ENCODE measurements at places on chromosomes 3 and 15.

DNA sequence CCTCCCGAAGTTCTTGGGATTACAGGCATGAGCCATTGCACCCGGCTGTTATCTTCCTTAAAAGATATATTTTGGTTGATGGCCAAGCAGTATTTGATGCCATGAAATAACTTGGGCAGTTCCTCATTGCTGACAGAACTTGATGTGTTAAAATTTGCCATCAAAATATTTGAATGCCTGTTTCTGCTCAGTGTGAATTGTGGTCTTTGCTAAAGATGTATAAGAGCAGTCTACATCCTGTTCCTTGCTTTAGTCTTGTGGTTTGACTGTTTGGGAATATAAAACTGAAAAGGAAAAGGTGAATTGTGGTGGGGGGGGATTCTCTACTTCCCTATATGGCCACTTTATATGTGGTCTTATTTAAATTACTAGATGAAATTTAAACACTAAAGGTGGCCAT is 14.0 kb downstream of the TRIM71 start:
- no peak for DNase-seq

- no peak for DNase-seq
These were observed 34.8 kb downstream of the LMCD1 start for GRCh38 chr3:8536096-8537056.

DNA sequence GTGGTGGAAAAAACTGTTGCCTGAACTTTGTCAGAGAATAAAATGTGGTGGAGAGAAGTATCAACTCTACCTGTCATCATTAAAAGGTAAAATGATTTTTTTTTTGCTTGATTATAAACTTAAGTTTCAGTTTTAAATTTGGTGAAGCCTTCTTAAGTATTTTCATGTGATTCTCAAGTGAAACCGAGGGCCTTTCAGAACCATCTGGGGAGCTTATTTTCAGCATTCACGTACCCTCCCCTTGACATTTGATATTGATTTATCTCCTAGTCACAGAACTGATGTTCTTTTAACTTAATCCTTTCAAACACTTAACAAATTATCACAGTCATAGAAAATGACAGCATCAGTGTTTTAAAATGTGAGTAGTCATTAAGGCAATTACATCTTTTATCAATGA is 38.5 kb downstream of the HPS3 start:
- DNase-seq: no peak

DNA sequence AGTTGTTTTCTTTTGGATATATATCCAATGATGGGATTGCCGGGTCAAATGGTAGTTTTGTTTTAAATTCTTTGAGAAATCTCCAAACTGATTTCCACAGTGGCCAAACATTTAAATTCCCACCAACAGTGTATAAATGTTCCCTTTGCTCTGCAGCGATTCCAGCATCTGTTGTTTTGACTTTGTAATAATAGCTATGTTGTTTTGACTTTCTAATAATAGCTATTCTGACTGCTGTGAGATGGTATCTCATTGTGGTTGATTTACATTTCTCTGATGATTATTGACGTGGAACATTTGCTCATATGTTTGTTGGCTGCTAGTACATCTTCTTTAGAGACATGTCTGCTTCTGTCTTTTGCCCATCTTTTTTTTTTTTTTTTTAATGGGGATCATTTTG is 332.2 kb upstream of the GBE1 start:
- no peak for DNase-seq

GRCh38 chr3:81816473-81817250 is 55.2 kb upstream of the GBE1 start:
- no peak for DNase-seq

GRCh38 chr3:100437721-100438622 is 36.6 kb downstream of the LNP1 start:
- DNase-seq: no peak

- DNase-seq: no peak
These were observed 16.1 kb downstream of the AMOTL2 start for GRCh38 chr3:134357914-134358811.

DNA sequence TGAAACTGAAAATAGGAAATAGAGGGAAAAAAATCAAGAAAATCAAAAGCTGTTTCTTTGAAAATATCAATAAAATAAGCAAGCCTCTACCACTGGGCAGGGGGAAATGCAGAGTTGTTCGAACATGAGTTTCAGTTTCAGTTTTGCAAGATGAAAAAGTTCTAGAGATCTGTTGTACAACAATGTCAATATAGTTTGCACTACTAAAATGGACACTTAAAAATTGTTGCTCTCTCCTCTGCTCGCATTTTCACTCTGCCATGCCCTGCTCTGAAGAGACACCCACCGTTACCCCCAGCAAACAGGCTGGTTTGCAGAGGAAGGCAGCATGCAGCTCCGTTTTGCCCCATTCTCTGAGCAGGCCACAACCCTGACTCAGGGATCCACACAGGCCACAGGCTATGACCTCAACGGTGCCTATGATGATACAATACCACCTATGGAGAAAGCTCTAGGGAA is 64.5 kb downstream of the ZNF148 start:
- DNase-seq: peak; percentile 10

DNA sequence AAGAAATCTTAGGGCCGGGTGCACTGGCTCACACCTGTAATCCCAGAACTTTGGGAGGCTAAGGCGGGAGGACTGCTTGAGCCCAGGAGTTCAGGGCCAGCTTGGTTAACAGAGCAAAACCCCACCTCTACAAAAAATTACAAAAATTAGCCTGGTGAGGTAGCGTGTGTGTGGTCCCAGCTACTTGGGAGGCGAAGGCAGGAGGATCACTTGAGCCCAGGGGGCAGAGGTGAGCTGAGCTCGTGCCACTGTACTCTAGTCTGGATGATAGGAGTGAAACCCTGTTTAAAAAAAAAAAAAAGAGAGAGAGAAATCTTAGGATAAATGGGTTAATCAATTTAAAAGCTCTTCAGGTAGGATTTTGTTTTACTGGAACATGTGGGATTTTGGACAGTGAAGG is 31.2 kb upstream of the DUT start:
- DNase-seq: no peak

- DNase-seq: no peak
These were observed 42.4 kb upstream of the PPIB start for GRCh38 chr15:64205202-64205601.

GRCh38 chr3:177714945-177715344 is 517.7 kb upstream of the TBL1XR1 start:
- DNase-seq: no peak

GRCh38 chr3:150742141-150742523 is 20.8 kb downstream of the SIAH2 start:
- no peak for DNase-seq

DNA sequence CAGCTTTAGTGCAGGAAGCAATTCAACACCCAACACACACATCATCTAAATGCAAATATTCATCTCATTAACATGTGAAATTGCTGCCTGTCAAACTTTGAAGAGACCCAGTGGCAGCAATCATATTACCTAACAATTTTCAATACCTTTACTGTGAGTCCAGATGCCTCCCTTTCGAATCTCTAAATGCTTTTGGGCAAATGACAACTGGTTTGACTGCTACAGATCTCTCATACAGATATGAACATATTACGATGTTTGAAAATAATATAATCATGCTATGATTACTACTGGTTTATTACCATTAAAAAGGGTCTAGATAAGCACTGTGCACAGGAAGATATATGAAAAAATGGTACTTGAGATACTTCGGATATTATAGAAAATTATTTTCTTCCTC is 137.9 kb downstream of the ADAMTS9 start:
- no peak for DNase-seq

- no peak for DNase-seq
These were observed 43.4 kb downstream of the PXYLP1 start for GRCh38 chr3:141275032-141275422.

- DNase-seq: no peak
These were observed 26.8 kb downstream of the SLC6A6 start for GRCh38 chr3:14429237-14429636.

GRCh38 chr3:141411251-141411771 is 43.0 kb downstream of the ZBTB38 start:
- no peak for DNase-seq

DNA sequence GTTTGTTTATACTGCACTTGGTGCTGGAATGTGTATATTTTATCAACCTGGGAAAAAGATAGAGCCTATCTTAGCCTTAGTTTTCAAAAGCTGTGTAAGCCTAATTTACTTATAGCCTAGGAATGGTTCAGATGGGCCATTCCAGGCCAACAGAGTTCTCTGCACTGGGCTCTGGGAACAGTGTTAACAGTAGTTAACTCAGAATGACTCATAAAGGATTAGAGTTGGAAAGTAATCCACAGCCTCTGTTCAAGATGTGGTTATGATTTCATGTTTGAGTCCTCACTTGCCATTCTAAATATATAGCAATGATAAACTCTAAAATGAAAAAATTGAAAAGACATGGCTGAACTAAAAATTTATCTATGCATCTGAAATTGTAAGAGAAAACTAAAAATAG is 22.6 kb upstream of the PEX5L start:
- no peak for DNase-seq

DNA sequence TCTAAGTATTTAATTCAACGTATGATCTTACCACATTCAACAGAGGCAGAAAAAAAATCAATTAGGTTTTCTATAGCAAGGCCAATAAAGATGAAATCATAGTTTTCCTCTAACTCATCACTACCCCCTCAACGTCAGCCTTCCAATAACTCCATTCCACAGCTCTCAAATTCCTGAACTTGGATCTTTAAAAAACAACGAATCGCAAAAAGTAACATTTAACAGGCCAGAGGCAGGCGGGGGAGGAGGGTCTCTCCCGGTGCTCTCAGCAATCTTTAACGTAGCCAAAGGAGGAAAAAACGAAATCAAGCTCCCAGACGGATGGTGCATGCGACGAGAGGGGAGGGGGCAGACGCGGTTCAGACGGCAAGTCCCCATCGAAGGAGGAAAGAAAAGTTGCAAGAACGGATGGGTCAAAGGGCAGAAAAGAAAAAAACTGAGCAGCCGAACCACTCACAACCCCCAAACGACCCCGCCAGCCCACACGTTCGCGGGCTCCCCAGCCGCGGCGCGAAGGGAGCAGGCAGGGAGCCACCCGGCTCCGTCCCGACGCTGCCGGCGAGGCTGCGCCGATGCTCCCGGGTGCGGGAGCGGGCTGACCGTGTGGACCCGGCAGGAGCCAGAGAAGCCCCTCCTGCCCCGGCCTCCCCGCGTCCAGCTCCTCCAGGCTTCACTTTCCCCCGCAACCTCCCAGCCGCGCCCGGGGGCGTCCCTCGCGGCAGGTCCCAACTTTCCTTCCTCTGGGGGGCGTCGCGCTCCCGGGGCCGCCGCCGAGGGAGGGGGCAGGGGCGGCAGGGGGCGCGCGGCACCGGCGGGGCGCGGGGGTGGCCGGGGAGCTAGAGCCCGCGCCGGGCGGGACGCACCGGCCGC is 703 bp downstream of the PEAK1 start:
- no peak for DNase-seq

DNA sequence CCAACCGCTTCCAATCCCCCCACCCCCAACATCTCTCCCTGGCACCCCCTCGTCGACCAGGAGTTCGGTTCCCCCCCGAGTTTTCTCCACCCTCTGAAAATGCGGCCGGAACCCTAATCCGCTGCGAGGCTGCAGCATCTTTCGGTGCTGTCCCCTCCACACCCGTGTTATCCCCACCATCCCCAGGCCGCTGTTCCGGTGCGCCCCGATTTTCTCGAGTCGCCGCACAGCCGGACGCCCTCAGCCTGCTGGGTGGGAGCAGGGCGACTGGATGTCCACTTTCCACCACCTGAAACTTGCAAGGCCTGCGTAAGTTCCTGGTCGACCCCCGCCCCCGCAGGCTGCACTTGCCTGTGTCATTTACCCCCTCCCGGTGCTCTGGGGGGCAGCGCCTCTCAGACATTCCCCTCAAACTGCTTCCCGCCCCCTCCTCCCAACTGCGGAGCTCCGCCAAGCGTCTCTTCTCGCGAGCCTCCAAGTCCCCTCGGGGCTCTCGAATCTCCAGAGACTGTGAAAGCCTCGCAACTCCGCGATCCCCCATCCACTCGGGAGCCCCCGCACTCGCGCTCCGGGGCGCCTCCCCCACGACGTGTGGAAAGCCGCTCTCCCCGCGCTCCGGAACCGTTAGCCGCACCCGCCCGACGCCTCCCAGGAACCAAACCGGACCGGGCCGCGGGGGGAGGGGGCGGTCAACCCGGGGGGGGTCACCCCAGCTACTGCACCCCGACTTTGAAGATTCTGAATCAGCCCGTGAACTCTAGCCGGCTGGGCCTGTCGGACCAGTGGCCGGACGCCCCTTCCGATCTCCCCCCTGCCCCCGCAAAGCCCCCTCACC is 566 bp downstream of the ETV5 start:
- no peak for DNase-seq

GRCh38 chr3:31772758-31773473 is 208.1 kb downstream of the OSBPL10 start:
- no peak for DNase-seq

DNA sequence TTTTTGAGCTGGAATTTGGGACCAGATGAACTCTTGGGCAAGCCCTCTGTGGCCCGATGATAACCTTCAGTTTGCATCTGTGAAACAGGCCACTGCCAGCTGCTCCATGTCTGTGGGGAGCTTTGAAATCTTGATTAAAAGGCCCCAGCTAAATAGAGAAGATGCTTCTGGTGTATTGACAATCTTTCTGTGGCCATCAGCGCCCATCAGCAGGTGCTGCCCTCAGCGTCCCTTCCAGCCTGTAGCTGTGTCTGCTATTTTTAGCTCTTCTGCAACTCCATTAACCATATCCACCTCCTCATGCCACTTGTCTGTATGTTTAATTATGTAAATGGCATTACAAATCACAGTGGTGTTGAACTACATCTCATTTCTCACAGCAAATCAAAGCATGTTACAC is 54.0 kb downstream of the CHCHD6 start:
- DNase-seq: no peak

GRCh38 chr3:73572368-73572767 is 52.4 kb downstream of the PDZRN3 start:
- DNase-seq: no peak

DNA sequence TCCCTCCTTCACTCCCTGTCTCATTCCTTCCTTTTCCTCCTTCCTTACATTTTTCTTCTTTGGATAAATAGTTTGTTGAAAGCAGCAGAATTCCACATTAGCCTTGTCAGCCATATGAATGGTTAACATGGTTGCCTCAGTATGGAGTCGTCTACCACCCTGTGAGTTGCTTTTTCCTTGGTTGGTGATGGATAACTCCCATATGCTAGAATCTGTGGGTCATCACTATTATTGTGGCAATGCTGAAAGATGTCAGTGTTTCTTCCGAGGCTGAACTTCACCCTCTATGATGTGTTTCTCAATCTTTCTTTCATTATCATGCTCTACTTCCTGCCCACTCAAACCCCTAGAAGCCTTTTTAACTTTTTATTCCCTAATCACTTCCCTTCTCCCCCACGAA is 481.8 kb upstream of the KCNMB2 start:
- no peak for DNase-seq

Measured in stimulated activated CD8-positive, alpha-beta memory T cell treated with anti-CD3 and anti-CD28 coated beads, Interleukin-4, amount 100 ng/mL, for 1 hour (primary cell).